ENCODE measurements at places on chromosomes 5 and 9. TPM values are rescaled to one million over a fixed set of nuclear protein-coding genes. Genes with fewer than 3 reads are reported as not detected.
A peak's percentile ranks its signal among the peaks of the same experiment; 100 is the strongest.

- DNase-seq, result no peak
Measured at GRCh38 chr9:101265261-101265660, 119.5 kb downstream of the BAAT start.

GRCh38 chr5:150703762-150704161, 2.9 kb upstream of the RBM22 start:
- DNase-seq, result no peak

- no peak for DNase-seq
Measured at GRCh38 chr5:92567831-92568450, 1013.1 kb downstream of the NR2F1-AS1 start.

GRCh38 chr9:9326749-9327148, 1286.1 kb downstream of the PTPRD start:
- DNase-seq, result no peak

- DNase-seq, result no peak
Measured at GRCh38 chr5:102922799-102923477, 167.8 kb downstream of the PAM start.

DNA sequence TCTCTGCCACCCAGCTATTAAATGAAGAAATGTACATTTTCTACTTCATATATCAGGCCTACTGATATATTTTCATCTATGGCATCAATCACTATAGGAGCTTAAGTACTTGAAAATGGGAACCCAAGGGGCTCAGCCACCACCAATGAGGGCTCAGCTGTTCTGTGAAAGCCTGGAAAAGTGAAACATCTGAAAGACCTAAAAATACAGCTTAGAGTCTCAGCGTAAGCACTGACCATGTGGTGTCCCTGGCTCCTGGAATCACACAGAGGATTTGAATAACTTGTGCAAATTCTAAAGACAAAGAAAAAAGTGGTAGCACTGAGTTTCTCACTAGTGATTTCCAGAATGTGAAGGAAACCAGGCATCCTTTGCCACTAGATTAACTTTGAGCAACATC, 64.5 kb downstream of the PTPRD start:
- DNase-seq, result no peak

GRCh38 chr5:83031381-83031780, 45.8 kb downstream of the TMEM167A start:
- no peak for DNase-seq

DNA sequence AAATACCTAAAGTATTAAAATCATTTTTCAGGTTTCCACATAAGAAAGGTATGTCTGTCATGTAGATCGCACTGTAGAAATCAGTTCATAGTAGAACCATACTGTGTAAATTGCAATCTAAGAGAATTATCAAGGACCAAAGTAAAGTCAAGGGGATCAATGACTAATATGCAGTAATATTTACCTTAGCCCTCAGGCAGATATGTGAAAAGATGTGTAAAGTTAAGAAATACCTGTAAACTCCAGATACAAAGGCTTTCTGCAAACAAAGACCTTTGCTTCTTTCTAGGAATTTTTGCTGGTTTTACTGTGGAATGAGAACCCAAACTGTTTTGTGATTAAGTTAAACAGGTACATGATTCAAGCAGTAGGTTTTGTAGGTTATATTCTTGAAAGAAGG, 11.6 kb downstream of the POLK start:
- no peak for DNase-seq

DNA sequence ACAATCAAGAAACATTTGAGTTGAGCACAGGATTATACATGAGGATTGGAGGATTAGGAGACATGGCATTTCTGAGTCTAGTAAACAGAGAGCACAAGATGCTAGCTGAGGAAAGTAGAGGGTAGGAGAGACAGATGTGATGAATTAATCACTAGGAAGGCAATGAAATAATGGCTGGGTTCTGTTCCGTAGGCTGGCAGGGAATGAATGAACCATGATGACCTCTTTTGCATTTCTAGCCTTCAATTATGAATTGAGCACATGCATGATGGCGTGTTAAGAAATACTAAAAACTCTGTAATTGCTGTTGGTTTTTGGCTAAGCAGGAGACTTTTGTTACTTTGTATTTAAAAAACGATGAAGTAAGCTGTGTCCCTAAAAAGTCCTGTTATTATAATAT, 420.0 kb upstream of the TLE4 start:
- no peak for DNase-seq

- no peak for DNase-seq
Measured at GRCh38 chr5:135220394-135221186, 178.4 kb downstream of the MACROH2A1 start.

- peak; percentile 83 for DNase-seq
Measured at GRCh38 chr9:2260417-2261306, 245.5 kb downstream of the SMARCA2 start.

GRCh38 chr9:97803167-97804058, 49.6 kb upstream of the FOXE1 start:
- DNase-seq, result peak; percentile 48

- no peak for DNase-seq
Measured at GRCh38 chr9:134365791-134366222, 39.6 kb downstream of the RXRA start.

DNA sequence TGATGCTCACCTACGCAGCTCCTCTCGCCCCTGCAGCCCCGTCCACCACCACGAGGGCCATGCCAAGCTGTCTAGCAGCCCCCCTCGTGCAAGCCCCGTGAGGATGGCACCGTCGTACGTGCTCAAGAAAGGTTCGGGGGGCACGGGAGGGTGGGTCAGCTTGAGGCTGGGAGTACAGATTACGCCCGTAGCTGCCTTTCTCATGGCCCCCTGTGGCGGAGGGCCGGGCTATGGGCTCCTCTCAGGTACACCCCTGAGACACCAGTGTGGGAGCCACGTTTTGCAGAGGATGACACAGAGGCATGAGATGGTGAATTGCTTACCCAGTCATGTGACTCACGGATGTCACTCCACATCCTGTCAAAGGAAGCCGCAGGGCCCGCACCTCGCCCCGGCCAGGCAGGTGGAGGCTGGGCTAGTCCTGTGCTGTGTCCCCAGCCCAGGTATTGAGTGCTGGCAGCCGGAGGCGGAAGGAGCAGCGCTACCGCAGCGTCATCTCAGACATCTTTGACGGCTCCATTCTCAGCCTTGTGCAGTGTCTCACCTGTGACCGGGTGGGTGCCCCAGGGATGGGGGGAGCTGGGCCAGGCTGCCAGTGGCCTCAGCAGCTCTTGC, 33.7 kb downstream of the USP20 start:
- no peak for DNase-seq

GRCh38 chr5:45847877-45848276, 151.7 kb upstream of the HCN1 start:
- DNase-seq, result no peak

GRCh38 chr9:34093578-34093977, 32.9 kb downstream of the DCAF12 start:
- DNase-seq, result no peak

GRCh38 chr5:58459146-58460001, 512 bp downstream of the PLK2 start:
- DNase-seq, result peak; percentile 31

DNA sequence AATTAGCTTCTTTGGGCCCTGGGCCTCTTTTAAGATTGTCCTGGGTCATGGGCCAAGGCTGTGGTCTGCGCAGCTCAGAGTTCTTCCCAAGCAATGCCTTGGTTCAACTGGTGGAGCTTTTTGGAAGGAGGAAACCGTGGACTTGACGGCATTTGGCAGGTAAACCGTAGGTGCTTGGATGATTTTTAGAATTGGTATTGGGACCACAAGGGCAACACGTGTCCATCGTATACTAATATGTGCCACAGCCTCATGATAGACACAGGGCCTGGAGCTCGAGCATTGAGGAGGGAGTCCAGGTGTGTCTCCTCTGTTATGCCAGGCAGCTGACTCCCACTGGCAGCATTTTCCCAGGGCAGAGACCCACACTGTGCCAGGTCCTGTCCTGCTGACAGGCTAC, 120.9 kb upstream of the PITX1 start:
- DNase-seq, result no peak

- no peak for DNase-seq
Measured at GRCh38 chr5:124263680-124264491, 482.6 kb downstream of the ZNF608 start.

- no peak for DNase-seq
Measured at GRCh38 chr5:134911285-134912206, 6.6 kb downstream of the PCBD2 start.

PHYHD1 gene
- 29.9 TPM for total RNA-seq

CCDC192 gene
- 0.99 TPM for total RNA-seq

GMCL2 gene
- total RNA-seq, result not detected

FOXD4L5 gene
- total RNA-seq, result 0.40 TPM

SEMA6A gene
- total RNA-seq, result 76.5 TPM

NR4A3 gene
- 2.4 TPM for total RNA-seq

TSSK1B gene
- total RNA-seq, result 0.06 TPM

RXRA gene
- total RNA-seq, result 9.4 TPM

NFIB gene
- total RNA-seq, result 93.5 TPM

TIMD4 gene
- 0.40 TPM for total RNA-seq

CD72 gene
- 1.3 TPM for total RNA-seq

EIF4EBP3 gene
- total RNA-seq, result 4.5 TPM

RGS7BP gene
- total RNA-seq, result 5.4 TPM

GRXCR2 gene
- not detected for total RNA-seq

PAEP gene
- 0.55 TPM for total RNA-seq
